Body of pancreas (tissue), 4 donors: ENCODE measurements at places on chromosomes 6 and 20. TPM values are rescaled to one million over a fixed set of nuclear protein-coding genes. Genes with fewer than 3 reads are reported as not detected.
A peak's percentile ranks its signal among the peaks of the same experiment; 100 is the strongest.

GRCh38 chr6:218153-219018, 73.9 kb upstream of the DUSP22 start:
- H3K36me3 ChIP-seq, result no peaks in the 10 kb centered on the region
- no peaks in the 10 kb centered on the region for H3K4me1 ChIP-seq
- H3K27me3 ChIP-seq, result no peaks in the 10 kb centered on the region

- no peak for DNase-seq
- peaks cover 22% of the 10 kb centered on the region for H3K4me1 ChIP-seq
- H3K27me3 ChIP-seq, result no peaks in the 10 kb centered on the region
- H3K4me3 ChIP-seq, result no peak overlapping the region
- no peak overlapping the region for H3K27ac ChIP-seq
- no peaks in the 10 kb centered on the region for H3K36me3 ChIP-seq
Observed at GRCh38 chr6:37027036-37027720, 21.7 kb downstream of the FGD2 start.

DNA sequence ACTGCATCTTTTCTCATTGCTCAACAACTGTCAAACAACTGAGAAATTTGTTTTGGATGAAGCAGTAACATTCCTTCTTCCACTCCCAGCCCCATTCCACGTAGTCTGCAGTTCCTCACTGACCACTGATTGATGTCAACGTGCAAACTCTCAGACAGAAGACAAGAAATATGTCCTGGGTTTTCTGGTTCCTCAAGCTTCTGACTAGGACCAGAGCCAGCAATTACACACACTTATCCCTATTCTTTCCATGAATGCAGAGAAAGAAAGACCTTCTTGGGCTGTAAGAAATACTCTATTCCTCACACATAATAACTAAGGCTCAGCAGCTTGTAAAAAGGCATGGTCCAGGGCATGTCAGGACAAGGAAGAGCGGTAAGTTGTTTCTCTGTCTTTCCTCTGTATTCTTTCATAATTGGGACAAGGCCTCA, 790.1 kb upstream of the SLC35B3 start:
- H3K4me1 ChIP-seq, result no peaks in the 10 kb centered on the region
- no peaks in the 10 kb centered on the region for H3K36me3 ChIP-seq
- no peaks in the 10 kb centered on the region for H3K27me3 ChIP-seq
- H3K4me3 ChIP-seq, result no peak overlapping the region
- no peak overlapping the region for H3K27ac ChIP-seq

GRCh38 chr6:139699911-139700310, 325.5 kb upstream of the CITED2 start:
- DNase-seq, result no peak
- no peaks in the 10 kb centered on the region for H3K36me3 ChIP-seq
- peaks cover 11% of the 10 kb centered on the region for H3K4me1 ChIP-seq
- H3K4me3 ChIP-seq, result no peak overlapping the region
- no peak overlapping the region for H3K27ac ChIP-seq

- peak overlapping the region; percentile 67 for H3K4me3 ChIP-seq
- DNase-seq, result no peak
- peaks cover 23% of the 10 kb centered on the region for H3K4me1 ChIP-seq
- no peaks in the 10 kb centered on the region for H3K27me3 ChIP-seq
- peak overlapping the region; percentile 91 for H3K27ac ChIP-seq
Observed at GRCh38 chr6:117601811-117602150, 530 bp downstream of the GOPC start.

- peak overlapping the region; percentile 100 for H3K27ac ChIP-seq
- H3K27me3 ChIP-seq, result no peaks in the 10 kb centered on the region
- H3K4me3 ChIP-seq, result peak overlapping the region; percentile 81
- H3K4me1 ChIP-seq, result peaks cover 19% of the 10 kb centered on the region
Observed at GRCh38 chr6:135498185-135498841, 773 bp upstream of the AHI1 start.

DNA sequence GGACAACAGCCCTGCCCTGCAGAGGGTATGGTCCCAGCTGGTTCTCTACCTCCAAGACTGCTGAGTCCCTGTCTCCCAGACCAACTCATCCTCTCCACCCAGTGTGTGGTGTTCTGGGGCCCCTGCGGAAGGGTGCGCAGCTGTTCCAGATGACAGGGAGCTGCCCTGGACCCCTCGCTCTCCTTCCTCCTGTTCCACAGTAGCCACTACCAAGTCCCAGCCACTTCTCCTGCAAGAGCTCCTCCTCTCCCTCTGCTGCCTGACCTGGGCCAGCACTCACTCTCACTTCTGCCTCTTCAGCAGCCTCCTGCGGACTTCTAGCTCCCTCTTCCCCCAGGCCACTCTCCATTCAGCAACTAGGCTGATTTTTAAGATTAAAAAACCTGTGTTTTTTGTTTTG, 40.1 kb upstream of the TMEM181 start:
- no peaks in the 10 kb centered on the region for H3K36me3 ChIP-seq
- no peak overlapping the region for H3K27ac ChIP-seq
- peaks cover 6% of the 10 kb centered on the region for H3K4me1 ChIP-seq
- H3K4me3 ChIP-seq, result no peak overlapping the region
- DNase-seq, result no peak

- H3K36me3 ChIP-seq, result no peaks in the 10 kb centered on the region
- H3K4me1 ChIP-seq, result no peaks in the 10 kb centered on the region
- H3K27me3 ChIP-seq, result no peaks in the 10 kb centered on the region
- DNase-seq, result no peak
- H3K4me3 ChIP-seq, result no peak overlapping the region
Observed at GRCh38 chr6:24599686-24600399, 46.1 kb downstream of the KIAA0319 start.

- no peak overlapping the region for H3K27ac ChIP-seq
- no peaks in the 10 kb centered on the region for H3K4me1 ChIP-seq
- no peaks in the 10 kb centered on the region for H3K27me3 ChIP-seq
Observed at GRCh38 chr20:9407805-9408421, 106.5 kb upstream of the LAMP5 start.

- H3K4me1 ChIP-seq, result no peaks in the 10 kb centered on the region
- H3K27me3 ChIP-seq, result no peaks in the 10 kb centered on the region
- no peaks in the 10 kb centered on the region for H3K36me3 ChIP-seq
- no peak overlapping the region for H3K27ac ChIP-seq
Observed at GRCh38 chr6:73547036-73547435, 26.2 kb upstream of the EEF1A1 start.

- no peaks in the 10 kb centered on the region for H3K36me3 ChIP-seq
- H3K4me1 ChIP-seq, result peaks cover 49% of the 10 kb centered on the region
- H3K27me3 ChIP-seq, result no peaks in the 10 kb centered on the region
- no peak overlapping the region for H3K27ac ChIP-seq
Observed at GRCh38 chr6:35737413-35738211, 780 bp downstream of the ARMC12 start.

- H3K4me3 ChIP-seq, result no peak overlapping the region
- H3K27ac ChIP-seq, result no peak overlapping the region
- no peak for DNase-seq
- H3K4me1 ChIP-seq, result peaks cover 37% of the 10 kb centered on the region
- H3K36me3 ChIP-seq, result no peaks in the 10 kb centered on the region
Observed at GRCh38 chr6:130991422-130992137, 71.5 kb downstream of the EPB41L2 start.

- H3K4me1 ChIP-seq, result peaks cover 53% of the 10 kb centered on the region
- peak overlapping the region; percentile 26 for H3K4me3 ChIP-seq
- peak overlapping the region; percentile 98 for H3K27ac ChIP-seq
- peak; percentile 83 for DNase-seq
- no peaks in the 10 kb centered on the region for H3K36me3 ChIP-seq
- no peaks in the 10 kb centered on the region for H3K27me3 ChIP-seq
Observed at GRCh38 chr6:31400467-31401289, 2.7 kb upstream of the MICA start.

- H3K4me3 ChIP-seq, result no peak overlapping the region
- DNase-seq, result no peak
- H3K27me3 ChIP-seq, result no peaks in the 10 kb centered on the region
Observed at GRCh38 chr6:70415247-70415646, 1.9 kb downstream of the FAM135A start.

Gene NMBR
- total RNA-seq, result not detected

Gene BFSP1
- 0.52 TPM for total RNA-seq

Gene POM121L2
- total RNA-seq, result not detected

Gene IL17A
- not detected for total RNA-seq

Gene MLIP
- under 0.01 TPM for total RNA-seq

Gene OR12D3
- not detected for total RNA-seq

Gene SLC22A1
- total RNA-seq, result 0.33 TPM

Gene GJA10
- not detected for total RNA-seq

Gene SYCP2L
- total RNA-seq, result 2.1 TPM
